ENCODE measurements at places on chromosomes 5 and 9. TPM values are rescaled to one million over a fixed set of nuclear protein-coding genes. Genes with fewer than 3 reads are reported as not detected.

FBXW2 gene
- total RNA-seq = 38.9 TPM

PCDHB4 gene
- total RNA-seq = 0.11 TPM

GNAQ gene
- 11.8 TPM for total RNA-seq

INSL4 gene
- 16.7 TPM for total RNA-seq

GAS1 gene
- 0.09 TPM for total RNA-seq

NREP gene
- 3.4 TPM for total RNA-seq

CREBRF gene
- 2.3 TPM for total RNA-seq

SNCAIP gene
- total RNA-seq = not detected

ZNF484 gene
- 2.8 TPM for total RNA-seq

INSL6 gene
- total RNA-seq = not detected

CA9 gene
- total RNA-seq = 5.0 TPM

PDGFRB gene
- total RNA-seq = 0.09 TPM

AIF1L gene
- total RNA-seq = 1.7 TPM

YTHDC2 gene
- total RNA-seq = 5.1 TPM

LCN1 gene
- total RNA-seq = not detected

ABLIM3 gene
- total RNA-seq = 11.1 TPM

C1QTNF3 gene
- not detected for total RNA-seq

FREM1 gene
- total RNA-seq = not detected

AJM1 gene
- total RNA-seq = 4.7 TPM

PITX1 gene
- 31.0 TPM for total RNA-seq

OR1J2 gene
- total RNA-seq = not detected

SPINK7 gene
- not detected for total RNA-seq

DENND1A gene
- total RNA-seq = 11.0 TPM

ANKRD20A1 gene
- total RNA-seq = 1.5 TPM

PCDHB12 gene
- total RNA-seq = not detected

QRFP gene
- not detected for total RNA-seq

ST8SIA4 gene
- total RNA-seq = 0.58 TPM

GFI1B gene
- total RNA-seq = not detected

GABRP gene
- total RNA-seq = not detected

PIP5K1B gene
- total RNA-seq = not detected

FYB1 gene
- total RNA-seq = 9.4 TPM

LECT2 gene
- not detected for total RNA-seq

SPINK6 gene
- 0.49 TPM for total RNA-seq

SECISBP2 gene
- total RNA-seq = 19.8 TPM

GPX3 gene
- total RNA-seq = 22.8 TPM

RGS7BP gene
- total RNA-seq = not detected

LCN12 gene
- 1.3 TPM for total RNA-seq

IL7R gene
- 0.19 TPM for total RNA-seq

IL9 gene
- total RNA-seq = not detected

SUSD3 gene
- total RNA-seq = 0.93 TPM

SPAG8 gene
- total RNA-seq = 0.76 TPM

PCDH1 gene
- 6.0 TPM for total RNA-seq

ECSCR gene
- not detected for total RNA-seq

COMMD10 gene
- 36.9 TPM for total RNA-seq
